ENCODE measurements at places on chromosomes 1 and 21.

DNA sequence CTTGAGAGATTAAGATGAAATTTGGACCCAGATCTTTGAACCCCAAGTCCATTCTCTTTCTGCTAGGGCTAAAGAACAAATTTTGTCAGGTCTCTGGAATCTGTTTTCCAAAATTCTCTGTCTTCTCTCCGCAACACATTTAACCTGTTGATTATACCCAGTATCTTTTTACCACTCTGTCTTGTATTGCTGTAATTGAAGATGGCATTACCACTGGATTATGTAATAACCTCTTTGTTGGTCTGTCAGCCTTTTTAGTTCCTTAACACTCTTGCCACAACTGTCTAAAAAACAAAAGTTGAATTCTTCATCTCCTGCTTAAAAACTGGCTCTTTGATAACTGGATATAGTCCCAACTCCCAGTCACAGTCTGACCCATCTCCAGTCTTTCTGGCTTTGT lies 3.0 kb downstream of the SRP9 start:
- DNase-seq: no peak

- DNase-seq: no peak
Observed at GRCh38 chr1:244952280-244952933, 88.1 kb upstream of the HNRNPU start.

DNA sequence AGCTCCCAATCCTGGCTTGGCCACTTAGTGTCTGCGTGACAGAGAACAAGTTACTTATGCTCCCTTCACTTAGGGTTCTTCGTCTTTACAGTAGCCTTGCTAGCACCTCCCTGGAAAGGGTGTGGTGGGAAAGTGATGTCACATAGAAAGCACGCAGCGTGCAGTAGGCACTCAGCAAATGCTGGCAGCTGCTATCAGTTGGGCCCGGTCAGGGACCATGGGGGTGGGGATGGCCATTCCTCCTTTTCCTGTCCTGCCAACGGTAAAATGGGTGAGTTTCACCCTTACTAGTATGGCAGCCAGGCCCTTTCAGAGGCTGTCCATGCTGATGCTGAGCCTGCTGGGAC lies 6.2 kb upstream of the KCNA10 start:
- no peak for DNase-seq

GRCh38 chr21:27146268-27146667 lies 179.4 kb upstream of the ADAMTS5 start:
- no peak for DNase-seq

DNA sequence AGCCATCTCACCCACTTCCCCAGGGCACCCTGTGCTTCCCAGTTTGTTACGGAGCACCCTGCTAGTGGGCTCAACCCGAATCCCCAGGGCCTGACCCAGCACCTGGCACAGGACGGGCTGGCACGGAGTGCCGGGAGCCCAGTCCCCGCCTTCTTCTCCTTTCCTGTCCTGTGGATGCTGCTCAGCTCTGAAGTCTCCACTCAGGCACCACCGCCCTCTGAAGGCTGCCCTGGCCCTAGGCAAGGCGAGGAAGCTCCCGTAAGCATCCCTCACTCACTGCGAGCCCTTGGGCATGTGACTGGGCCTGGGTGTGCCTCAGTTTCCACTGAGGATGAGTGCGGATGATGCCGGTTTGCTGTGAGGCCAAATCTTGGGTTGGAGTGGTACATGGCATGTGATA lies 21.8 kb downstream of the SLC1A7 start:
- no peak for DNase-seq

DNA sequence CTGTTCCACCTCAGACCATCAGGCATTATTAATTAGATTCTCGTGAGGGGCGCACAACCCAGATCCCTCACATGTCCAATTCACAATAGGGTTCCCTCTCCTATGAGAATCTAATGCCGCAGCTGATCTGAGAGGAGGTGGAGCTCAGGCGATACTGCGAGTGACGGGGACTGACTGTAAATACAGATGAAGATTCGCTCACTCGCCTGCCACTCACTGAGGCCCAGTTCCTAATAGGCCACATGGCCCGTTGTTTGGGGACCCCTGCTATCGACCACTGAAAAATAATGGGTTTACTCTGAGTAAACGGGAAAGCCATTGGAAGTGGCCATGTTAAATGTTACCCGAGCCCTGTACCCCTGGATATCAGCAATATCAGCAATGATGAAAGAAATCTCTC lies 65.9 kb downstream of the GRIK1 start:
- DNase-seq: no peak

DNA sequence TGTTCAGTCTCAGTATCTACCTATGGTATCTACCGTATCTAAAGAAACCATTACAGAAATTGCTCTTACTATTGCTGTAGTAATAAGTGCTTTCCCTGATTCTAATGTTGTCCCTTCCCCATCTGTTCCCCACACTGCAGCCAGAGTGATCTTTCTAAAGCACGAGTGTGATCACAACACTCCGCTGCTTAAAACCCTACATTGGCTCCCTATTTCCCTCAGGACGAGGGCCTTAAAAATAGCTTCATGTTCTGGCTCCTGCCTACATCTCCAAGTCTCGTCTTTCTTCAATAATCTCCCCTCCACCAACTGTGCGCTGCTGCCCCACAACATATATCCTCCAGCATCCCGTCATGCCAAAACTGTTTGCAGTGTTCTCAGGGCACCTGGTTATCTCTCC lies 150.6 kb downstream of the SDCCAG8 start:
- no peak for DNase-seq

DNA sequence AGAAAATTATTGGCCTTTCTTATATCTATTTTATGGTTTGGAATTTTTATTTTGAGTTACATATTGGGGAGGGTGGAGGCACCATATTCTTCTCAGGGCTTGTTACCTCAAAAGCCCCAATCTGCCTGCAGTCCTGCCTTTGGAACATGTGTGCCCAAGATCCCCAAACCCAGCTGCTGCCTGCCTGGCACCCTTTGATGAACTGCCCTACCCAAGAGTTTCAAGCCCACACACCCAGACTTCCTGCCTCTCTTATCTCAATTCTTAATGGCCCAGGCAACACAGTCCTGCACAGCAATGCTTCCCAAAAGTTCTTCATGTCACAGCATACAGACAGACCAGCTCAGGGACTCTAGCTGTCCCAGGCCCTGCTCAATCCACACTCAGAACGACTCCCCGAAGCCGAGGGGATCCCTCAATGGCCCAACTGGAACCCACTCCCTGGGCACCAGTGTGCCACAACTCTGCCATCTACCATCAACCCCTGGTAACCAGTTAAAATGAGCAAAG lies 19.2 kb downstream of the OLFML2B start:
- DNase-seq: no peak
